ENCODE measurements at places on chromosomes 12 and 14. TPM values are rescaled to one million over a fixed set of nuclear protein-coding genes. Genes with fewer than 3 reads are reported as not detected.

The LRRC10 gene
- not detected for total RNA-seq

The LPCAT3 gene
- 53.3 TPM for total RNA-seq

The CIDEB gene
- total RNA-seq, result 1.8 TPM

DNA sequence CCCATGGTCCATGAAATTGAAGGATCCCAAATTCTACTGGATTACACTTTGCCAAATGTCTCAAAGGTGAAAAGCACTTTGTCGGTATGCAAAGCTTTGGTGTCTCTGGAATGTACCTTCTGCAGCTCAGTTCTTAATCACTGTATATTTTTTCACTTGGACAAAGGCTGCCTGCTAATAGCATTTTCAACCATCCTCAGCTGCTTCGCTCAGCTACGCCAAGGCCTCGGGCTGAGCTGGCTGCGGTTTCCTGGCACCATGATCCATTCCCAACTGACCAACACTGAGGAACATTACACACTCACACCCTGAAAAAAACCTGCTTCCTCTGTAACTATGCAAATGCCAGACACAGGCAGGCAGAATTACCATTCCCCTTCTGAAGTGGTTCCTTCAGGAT lies 335.2 kb downstream of the DPF3 start:
- H3K4me3 ChIP-seq, result no peak overlapping the region
- no peaks in the 10 kb centered on the region for H3K36me3 ChIP-seq
- no peak overlapping the region for H3K27ac ChIP-seq
- H3K27me3 ChIP-seq, result peaks cover 4% of the 10 kb centered on the region

DNA sequence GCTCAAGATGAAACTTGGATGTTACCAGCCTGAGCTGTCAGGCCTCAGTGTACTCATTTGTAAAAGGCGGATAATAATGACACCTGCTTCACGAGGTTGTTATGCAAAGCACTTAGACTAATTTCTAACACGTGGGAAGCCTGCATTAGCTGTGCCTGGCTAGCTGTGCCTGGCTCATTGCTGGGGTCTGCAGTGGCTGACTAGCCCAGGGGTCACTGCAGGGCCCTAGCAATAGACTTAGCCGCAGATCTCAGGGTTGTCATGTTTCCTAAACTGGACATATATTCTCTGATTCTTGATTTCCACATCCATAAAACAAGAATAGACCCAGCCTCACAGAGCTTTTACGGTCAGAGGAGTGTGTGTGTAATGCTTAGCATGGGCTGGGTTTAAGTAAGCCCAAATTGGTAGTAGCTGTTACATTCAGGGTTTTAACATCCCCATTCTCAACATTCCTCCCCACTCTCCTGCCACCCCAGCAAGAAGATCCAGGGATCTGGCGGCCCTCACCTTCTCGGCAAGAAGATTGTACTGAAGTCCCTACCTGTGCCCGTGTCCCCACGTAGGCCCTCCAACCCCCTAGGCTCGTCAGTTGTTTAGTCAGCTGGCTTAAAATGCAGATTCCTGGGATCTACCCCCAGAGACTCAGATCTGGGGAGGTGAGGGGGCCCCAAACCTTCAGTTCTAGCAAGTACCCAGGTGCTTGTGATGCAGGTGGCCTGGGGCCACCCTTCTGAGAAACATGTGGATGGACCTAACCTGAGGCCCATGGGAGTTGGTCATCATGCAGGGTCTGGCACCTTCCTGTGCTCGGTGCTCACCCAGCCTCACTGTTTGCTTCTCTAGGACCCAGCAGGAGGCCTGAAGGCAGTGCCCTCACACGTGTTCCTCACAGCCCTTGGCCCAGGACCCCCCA lies 8.6 kb downstream of the NR4A1 start:
- H3K36me3 ChIP-seq, result no peaks in the 10 kb centered on the region
- DNase-seq, result no peak
- peaks cover 3% of the 10 kb centered on the region for H3K27me3 ChIP-seq

GRCh38 chr12:83128540-83128939 lies 441.8 kb downstream of the TMTC2 start:
- H3K4me3 ChIP-seq, result no peak overlapping the region
- peaks cover 3% of the 10 kb centered on the region for H3K27me3 ChIP-seq
- no peak for DNase-seq
- peaks cover 6% of the 10 kb centered on the region for H3K4me1 ChIP-seq
- peaks cover 5% of the 10 kb centered on the region for H3K36me3 ChIP-seq

- H3K36me3 ChIP-seq, result no peaks in the 10 kb centered on the region
- no peak for DNase-seq
- no peak overlapping the region for H3K4me3 ChIP-seq
- H3K27ac ChIP-seq, result no peak overlapping the region
These were observed 13.9 kb downstream of the FBXL14 start for GRCh38 chr12:1580526-1580925.

Data from glutamatergic neuron (in vitro differentiated cells).